ENCODE measurements at places on chromosomes 7 and 10.
A peak's percentile ranks its signal among the peaks of the same experiment; 100 is the strongest.

GRCh38 chr10:96295475-96295874 lies 8.8 kb upstream of the DNTT start:
- DNase-seq = no peak

DNA sequence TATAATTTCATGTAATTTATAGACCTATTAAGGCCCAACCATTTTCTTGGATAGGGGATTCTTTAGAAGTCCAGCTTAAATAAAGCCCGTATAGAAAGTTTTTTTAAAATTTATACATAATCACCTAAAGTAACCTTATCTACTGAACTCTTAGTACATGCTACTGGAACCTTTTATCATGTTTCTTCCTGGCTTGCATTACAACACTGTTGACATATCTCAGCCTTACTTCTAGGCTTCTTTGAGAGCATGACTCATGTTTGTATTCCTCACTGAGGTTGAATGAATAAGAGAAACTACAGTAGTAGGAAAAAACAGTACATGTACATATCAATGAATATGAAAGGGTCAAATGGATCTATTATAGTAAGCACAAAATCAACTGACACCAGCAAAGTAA lies 8.2 kb upstream of the MAGI2 start:
- peak; percentile 68 for DNase-seq

GRCh38 chr7:70620333-70621055 lies 511.4 kb upstream of the GALNT17 start:
- DNase-seq = no peak

DNA sequence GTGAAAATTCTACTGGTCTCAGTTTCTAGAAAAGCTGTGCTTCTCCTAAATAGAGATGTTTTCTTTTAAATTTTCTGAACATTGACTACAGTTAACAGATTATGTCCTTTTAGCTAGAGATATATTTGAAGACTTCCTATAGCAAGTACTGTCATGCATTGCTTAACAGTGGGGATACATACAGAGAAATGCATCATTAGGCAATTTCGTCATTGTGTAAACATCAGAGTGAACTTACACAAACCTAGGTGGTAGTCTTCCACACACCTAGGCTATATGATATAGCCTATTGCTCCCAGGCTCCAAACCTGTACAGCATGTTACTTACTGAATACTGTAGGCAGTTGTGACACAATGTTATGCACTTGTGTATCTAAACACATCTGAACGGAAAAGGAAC lies 28.5 kb downstream of the PIK3CG start:
- no peak for DNase-seq

GRCh38 chr7:103781409-103781808 lies 208.0 kb downstream of the RELN start:
- no peak for DNase-seq

GRCh38 chr10:61845196-61845949 lies 56.1 kb upstream of the ARID5B start:
- no peak for DNase-seq

DNA sequence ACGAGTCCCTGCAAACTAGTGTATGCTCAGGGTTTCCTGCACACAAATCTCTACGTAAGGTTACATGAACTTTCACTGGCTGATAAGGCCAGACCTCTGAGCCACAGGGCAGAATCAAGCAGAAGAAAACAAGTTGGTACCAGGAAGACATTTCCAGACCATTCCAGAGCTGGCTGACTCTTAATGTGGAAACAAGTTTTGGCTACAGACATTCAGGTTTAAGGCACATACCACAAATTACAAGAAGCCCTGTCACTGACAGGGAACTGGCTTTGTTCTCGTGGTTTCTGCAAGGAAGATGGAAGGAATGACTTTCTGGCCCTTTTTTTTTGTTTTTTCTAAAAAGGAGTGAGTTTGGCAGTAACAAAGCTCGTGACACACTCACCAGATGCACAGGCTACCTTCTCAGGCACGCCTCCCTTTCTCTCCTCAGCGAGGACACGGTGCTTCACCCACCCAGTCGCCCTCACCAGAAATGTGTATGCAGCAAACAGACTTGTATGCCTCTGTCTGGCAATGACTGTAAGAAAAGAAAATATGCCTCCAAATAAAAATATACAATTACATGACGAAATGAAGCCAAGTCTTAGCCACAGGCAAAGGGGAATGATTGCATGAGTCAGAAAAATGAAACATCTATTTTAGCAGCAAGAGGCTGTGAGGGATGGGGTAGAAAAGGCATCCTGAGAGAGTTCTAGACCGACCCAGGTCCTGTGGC lies 22.6 kb downstream of the PLAC9 start:
- DNase-seq = peak; percentile 91

GRCh38 chr7:105057472-105057871 lies 43.5 kb downstream of the KMT2E start:
- no peak for DNase-seq

DNA sequence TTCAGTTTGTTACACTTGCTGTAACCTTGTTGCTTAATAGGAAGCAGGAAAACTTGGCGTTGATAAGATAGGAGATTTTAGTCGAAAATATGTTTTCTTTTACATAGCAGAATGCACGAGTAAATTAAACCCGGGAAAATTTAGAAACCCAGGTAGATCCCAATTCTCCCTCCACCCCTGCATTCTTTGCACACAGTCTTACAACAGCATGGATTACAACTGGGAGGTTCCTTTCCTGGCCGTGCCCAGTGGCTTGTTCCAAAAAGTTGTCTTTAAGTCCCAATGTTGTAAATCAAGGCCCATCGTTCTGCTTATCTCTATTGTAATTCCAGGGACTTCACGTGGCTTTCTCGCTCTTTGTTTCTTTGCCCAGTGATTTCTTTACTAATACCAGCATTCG lies 1.1 kb upstream of the DPY19L1 start:
- DNase-seq = no peak

- DNase-seq = no peak
Observed at GRCh38 chr10:93204494-93205485, 131.1 kb downstream of the CYP26A1 start.

GRCh38 chr7:94792241-94792640 lies 115.2 kb upstream of the PPP1R9A start:
- DNase-seq = no peak

DNA sequence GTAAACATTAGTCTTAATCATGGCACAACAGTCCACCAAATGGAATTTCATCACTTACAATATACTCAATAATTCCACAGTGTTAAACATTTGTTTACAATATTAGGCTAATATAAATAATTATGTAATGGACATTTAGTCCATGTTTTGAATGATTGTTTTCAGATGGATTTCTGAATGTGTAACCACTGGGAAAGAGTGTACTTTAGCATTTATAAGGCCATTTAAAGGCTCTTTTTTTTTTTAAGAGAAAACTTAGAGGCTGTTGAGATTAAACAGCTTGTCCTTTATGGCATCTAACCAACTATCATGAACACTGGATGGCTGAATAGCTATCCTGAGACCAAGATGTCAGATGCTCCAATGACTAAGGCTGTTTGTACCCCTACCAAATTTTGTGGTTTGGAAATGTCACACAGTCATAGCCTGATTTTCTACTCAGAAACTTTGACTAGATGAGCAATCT lies 248.3 kb upstream of the GLI3 start:
- DNase-seq = no peak

DNA sequence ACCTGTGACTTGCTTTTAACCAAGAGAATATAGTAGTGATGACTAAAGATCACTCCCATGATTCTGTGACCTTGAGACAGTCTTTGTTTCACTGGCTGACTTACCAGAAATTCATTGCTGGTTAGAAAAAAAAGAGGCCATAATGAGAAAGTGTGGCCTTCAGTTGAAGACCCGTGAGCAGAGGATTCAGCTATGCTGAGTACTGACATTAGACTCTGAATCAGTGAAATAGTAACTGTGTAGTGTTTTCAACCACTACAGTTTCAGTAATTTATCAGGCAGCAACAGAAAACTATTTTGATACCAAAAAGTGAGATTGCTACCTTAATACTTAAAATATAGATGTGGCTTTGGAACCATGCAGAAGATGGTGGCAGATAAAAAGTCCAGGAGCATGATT lies 298.0 kb upstream of the KCND2 start:
- no peak for DNase-seq

DNA sequence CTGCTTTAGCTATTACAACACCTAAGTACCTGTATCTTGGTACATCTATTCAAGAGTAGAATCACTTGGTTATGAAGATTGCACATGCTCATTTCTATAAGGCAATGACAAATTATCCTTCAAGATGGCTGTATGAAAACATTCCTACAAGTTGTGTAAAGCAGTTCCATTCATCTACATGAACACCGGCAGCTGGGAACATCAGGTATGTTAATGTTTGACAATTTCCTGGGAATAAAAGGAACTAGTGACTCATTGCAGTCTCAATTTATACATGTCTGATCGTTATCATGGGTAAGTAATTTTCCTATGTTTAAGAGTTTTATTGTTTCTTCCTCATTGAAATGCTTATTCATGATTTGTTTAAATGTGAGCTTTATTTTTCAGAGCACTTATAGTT lies 203.2 kb upstream of the SEMA3E start:
- DNase-seq = no peak

DNA sequence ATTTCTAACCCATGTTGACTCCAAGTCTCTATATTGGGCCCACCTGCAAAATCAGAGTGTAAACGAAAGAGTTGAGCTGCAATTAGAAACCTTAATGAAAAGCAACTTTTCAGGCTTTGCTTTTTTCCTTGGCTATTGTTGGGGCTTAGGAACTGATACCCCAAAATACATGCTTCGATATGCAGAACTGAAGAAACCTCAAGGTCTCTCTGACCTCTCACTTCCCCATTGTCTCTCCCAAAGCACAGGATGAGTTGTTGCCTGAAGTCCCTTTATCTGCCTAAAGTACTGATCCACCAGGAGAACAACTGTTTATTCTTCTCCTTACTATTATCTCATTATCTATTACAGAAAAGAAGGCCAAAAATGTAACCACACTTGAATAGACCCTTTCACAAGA lies 666.0 kb upstream of the LRRTM3 start:
- no peak for DNase-seq

DNA sequence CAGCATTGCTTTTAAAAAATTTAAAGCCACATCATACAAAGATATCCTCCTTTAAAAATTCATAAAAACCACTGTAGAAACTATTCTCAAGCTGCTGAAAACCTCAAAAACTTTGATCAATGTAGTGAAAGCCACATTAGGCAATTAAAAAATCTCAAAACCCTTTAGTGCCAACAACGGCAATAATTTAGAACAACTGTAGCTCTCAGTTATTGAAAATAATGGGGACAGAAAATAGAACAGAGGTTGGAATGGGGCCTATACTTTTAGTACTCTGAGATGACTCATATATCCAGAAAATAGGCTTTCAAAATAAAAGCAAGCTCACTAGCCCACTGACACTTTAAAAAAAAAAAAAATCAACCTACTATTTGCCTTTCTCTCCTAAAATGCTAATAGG lies 87.5 kb downstream of the GSAP start:
- DNase-seq = peak; percentile 18

DNA sequence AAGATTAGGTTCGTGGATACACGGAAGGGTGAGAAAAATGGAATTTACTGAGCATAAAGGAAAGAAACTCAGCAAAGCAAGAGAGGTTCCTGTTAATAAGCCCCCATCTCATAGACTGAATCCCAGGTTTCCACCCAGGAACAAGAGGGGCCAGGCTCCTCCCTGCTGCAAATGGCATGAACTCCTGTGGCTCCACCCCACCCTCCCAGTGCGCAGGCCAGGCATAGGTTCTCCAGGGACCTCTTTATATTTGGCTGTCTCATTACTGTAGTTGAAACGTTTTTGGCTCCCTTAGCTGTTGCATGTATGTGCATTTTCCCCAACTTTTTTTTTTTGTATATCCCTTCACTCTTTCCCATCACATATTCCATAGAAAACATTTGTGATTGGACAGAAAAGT lies 217.8 kb upstream of the NRP1 start:
- no peak for DNase-seq

DNA sequence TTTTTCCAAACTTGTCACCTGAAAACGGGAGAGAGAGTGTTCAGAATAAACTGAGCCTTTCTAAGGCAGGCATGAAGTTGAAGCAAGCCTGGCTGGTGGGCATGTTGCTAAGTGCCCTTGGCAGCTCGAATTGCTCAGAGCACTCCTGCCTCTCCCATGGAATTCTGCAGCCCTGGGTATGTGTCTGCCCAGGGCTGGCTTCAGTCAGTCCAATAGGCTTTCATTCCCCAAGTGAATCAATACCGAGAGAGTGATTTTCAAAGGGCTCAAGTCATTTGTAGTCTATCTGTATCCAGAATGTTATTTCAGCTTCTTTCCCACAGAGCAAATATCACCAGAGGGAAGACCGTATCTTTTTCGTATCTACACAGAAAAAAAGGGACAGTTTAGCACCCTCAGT lies 415.5 kb upstream of the COBL start:
- DNase-seq = no peak

- no peak for DNase-seq
Observed at GRCh38 chr7:149864751-149865150, 9.0 kb upstream of the ATP6V0E2 start.

GRCh38 chr10:44984671-44985101 lies 6.1 kb upstream of the DEPP1 start:
- DNase-seq = no peak

DNA sequence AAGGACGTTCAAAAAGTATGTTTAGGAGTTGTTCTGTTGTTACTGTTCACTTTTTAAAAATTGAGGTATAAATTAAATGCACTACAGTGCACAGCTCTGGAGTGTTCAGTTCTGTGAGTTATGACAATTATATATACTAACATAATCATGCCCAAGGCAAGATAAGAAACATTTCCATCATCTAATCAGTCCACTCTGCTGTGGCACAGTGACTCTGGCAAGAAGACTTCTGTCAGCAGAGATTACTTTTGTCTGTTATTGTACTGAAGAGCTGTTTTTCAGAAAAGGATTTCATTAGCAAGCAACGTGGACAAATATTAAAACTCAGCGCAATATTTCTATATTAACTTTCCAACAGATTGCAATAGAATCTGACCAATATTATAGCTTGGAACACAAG lies 32.0 kb downstream of the ICA1 start:
- no peak for DNase-seq

DNA sequence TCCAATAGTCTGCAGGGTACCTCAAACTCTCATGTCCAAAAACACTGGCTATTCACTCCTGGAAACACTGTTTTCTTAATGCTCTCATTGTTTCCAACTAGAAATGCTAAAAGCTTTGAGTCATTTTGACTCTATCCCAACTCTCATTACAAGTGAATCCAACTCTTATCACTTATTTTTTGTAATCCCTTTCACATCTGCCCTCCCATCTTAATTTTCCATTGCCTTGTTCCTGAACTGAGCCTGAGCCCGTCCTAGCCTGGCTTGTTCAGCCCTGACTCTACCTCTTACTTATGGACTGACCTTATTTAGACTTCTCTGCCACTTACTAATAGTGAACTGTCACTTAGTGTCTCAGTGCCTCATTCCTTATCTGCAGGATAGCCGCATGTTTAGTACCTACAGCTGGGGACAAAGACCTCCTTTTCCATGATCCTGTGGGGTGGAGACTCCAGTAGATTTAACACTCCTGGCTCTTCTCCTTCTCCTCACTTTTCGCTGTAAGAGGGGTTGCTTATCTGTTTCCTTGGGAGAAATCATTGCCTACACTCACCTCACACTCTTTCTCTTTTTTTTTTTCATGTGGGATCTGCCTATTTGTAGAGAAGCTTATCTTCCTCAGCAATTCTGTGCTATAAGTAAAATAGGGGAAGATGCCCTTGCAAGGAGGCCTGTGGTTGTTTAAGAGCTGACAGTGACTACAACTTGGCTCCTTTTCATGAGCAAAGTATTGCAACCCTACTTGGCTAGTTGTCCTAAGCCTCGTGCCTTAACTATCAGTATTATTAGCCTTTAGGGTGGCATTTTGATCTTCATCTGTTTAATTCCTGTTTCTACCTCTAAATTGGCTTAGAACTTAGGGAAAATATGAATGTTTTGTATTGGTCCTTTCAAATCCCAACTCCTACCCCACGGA lies 56.4 kb downstream of the SLC16A12 start:
- no peak for DNase-seq

- DNase-seq = no peak
Observed at GRCh38 chr7:24017519-24017918, 266.5 kb upstream of the NPY start.

All from EL (cell line).